ENCODE measurements at places on chromosomes 11 and 22.
A peak's percentile ranks its signal among the peaks of the same experiment; 100 is the strongest.

DNA sequence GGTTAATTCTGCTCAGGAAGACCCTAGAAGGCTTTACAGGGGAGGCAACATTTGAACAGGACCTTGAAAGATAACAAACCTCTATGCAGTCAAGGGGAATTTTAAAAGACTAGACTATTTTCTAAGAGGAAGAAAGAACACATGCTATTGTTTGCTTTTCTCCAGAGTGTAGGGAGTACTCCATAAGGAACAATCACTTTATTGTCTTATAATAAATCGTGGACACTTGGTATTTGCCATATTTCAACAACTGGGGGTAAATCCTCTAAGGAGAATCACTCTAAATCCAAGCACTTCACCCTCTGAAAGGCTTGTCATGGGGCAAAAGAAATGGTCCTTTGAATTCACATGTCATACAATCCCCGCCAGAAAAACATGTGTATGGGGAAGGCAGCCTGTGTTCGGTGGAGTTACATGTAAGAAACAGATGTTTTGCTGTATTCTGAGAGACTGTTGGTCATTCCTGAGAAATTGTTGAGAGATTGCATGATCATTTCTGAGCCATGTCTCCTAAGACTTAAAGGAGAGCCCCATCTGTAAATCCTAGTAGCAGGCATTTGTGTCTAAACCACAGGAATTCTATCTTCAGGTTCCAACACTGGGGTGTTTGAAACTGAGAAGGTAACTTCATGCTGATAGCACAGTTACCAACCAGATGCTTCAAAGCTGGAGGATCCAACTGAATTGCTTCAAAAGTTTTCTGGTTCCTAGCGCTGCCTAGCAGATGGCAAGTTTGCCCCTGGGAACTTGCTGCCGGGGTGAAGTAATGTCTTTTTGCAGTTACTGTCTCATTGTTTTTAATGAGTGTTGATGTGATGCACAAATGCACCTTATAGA is 66.8 kb downstream of the FZD4 start:
- peak; percentile 59 for DNase-seq

DNA sequence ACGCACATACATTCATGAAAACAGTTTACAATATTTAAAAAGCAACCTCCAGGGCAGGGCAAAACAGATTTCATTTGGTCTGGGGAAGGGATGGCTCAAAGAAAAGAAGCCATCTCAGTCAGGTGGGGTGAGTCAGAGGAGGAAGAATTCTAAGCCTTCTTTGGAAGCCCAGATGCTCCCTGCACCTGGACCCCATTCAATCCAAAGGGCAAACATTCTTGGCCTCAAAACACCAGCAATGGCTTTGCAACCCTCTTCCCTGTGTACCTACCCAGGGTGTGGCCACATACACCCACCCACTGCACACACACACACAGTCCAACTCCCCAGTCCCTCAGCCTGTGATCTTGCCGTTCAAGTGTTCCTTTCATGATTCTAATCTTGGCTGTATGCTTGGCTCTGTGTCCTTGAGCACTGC is 2.0 kb downstream of the KCNE3 start:
- DNase-seq: no peak

DNA sequence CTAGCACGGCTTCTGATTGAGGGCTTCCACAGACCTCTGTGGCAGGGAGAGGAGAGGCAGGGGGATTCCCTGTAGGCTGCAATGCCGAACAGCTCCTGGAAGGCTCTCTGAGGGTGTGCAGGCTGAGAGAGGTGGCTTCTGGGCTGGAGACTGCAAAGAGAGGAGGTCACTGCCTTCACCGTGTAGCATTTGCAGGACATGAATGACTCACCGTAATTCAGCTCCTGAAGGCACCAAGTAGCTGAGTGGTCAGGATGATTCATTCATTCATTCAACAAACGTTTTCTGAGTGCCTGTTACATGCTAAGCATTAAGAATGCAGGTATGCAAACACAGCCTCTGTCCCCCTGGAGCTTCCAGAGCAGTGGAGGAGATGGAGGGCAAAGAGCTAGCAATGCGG is 18.0 kb upstream of the EIF3D start:
- no peak for DNase-seq

- DNase-seq: no peak
Observed at GRCh38 chr22:50027639-50028537, 15.3 kb upstream of the IL17REL start.

- DNase-seq: no peak
Observed at GRCh38 chr22:17699696-17700340, 61.3 kb downstream of the BCL2L13 start.

GRCh38 chr11:105862736-105863367 is 159.2 kb downstream of the MSANTD4 start:
- DNase-seq: peak; percentile 30

GRCh38 chr11:86587264-86588193 is 84.9 kb downstream of the ME3 start:
- no peak for DNase-seq

- DNase-seq: peak; percentile 31
Observed at GRCh38 chr22:35458547-35459422, 58.8 kb downstream of the MCM5 start.

- peak; percentile 15 for DNase-seq
Observed at GRCh38 chr11:31870609-31871309, 59.6 kb upstream of the PAX6 start.

DNA sequence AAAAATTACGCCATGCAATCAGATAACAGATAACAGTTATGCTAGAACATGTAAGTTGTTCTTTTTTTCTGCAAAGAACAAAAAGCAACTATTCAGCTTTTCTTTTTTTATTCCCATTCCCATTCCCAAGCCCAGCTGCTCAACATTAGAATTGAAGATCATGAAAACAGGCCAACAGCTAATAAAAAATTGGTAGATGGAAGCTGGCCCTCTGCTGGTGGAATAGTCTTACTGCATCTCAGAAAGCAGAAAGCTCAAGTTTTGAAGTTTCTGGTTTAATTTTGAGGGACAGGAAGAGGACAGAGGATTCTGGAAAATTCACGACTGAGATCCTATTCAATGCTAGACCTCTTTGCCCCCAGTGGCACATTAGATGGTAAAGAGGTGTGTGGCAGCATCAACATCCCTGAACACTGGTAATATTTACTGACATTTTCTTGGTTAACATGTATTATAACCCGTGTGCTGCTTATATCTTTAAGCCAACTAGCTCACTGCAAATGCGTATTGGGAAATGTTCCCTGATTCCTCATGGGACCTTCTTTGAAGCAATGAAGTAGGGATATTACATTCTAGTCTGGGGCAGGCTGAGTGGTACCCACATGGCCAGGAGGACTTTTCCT is 591.2 kb downstream of the OPCML start:
- DNase-seq: no peak

DNA sequence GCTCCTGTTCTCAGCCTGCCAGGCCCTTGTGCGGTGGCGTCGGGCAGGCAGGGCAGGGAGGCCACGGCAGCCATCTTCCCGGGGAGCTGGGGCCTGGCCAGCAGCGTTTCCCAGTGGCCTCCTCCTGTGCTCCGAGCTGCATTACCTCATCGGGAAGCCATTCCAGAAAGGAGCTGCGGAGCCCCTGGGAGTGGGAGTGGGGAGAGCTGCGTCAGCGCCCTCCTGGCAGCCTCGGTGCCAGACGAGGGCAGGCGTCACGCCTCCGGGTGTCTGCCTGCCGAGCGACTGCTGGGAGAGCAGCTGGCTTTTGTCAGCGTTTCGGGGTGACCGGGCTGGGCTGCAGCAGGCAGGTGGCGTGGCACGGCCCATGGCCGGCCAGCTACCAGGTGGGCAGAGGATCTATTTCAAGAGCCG is 30.9 kb upstream of the WNT7B start:
- peak; percentile 60 for DNase-seq

DNA sequence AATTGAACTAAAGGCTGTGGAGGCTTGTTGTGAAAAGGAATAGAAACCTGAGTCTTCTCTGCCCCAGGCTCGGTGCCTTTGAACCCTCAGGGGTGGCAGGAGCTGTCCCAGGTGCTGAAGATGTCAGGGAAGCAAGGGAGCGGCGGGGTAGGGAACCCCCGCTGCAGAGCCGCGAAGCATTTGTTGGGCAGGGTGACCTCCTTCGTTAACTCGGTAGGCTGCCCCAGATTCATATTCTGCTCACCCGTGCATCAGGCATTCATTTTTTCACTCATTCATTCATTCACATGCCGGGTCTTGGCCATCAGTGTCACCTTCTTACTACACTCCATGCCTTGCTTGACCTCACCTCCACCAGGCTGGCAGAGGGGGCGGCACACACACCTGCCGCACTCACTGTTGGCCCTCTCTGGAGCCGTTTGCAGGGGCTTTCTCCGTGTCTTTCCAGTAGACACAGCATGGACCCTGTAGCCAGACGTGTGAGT is 618.9 kb downstream of the BRD1 start:
- no peak for DNase-seq

GRCh38 chr11:100066399-100066798 is 620.7 kb upstream of the ARHGAP42 start:
- peak; percentile 90 for DNase-seq

DNA sequence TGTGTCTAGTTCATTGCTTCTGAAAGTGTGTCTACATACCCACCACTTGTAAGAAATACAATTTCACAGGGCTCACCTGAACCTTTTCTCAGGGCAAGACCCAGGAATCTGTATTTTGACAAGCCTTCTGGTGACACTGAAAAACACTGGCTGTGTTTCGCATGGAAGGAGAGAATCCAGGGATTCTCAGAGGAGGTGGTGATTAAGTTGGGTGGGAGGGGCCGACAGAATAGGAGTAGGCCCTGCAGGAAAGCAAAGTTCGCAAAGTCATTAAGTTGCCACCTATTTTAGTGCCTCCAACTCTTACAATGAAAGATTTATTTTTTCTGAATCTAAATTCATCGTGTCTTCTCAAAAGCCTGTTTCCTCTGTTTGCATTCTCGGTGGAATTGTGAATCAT is 186.8 kb downstream of the FAT3 start:
- DNase-seq: no peak

DNA sequence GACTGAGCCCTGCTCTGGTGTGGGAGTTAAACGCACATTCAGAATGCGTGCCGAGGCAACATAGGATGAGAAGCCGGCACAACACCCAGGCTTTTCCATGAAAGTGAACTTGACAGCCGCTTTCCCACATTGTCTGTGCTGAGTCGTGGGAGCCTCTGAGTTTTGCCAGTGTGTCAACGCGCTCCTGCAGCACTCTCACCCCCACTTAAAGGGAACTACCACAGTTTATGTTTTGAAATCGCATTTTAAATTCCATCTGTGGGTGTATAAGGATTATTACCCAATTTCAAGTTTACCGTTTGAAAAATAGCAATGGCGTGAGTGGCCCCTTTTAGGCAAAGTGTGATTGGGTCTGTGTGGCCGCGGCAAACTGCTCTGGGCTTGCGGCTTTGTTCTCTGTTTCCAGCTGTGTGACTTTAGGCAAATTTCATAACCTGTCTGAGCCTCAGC is 81.5 kb downstream of the FBLN1 start:
- DNase-seq: no peak

DNA sequence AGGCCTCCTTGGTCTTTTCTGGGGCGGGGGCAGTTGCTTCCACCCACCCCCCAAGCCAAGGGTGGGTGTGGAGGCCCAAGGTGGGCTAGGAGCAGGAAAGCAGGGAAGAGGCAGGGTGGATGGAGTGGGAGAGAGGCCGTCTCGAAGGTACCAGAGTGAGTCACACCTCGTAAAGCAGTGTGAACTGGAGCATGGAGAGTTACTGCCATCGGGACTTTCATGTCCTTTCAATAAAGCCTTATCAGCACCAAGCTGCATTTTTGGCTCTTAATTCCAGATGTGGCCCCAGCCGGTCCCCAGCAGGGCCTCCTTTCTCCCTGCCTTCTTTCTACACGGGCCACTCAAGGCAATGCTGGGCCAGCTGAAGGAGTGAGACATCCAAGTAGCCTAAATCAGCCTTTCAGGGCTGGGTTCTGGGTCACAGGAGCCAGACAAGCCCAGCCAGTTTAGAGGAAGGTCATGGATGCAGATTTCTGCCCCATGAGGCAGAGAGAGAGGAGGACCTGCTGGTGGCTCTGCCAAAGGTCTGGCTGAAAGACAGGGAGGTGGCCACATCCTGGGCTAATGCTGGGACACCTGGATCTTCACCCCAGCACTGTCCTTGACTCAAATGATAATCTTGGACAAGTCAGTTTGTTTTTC is 59.0 kb upstream of the CD82 start:
- DNase-seq: no peak

GRCh38 chr11:10931761-10932670 is 74.2 kb upstream of the ZBED5 start:
- DNase-seq: peak; percentile 39

- no peak for DNase-seq
Observed at GRCh38 chr11:128774593-128774992, 80.7 kb downstream of the FLI1 start.

DNA sequence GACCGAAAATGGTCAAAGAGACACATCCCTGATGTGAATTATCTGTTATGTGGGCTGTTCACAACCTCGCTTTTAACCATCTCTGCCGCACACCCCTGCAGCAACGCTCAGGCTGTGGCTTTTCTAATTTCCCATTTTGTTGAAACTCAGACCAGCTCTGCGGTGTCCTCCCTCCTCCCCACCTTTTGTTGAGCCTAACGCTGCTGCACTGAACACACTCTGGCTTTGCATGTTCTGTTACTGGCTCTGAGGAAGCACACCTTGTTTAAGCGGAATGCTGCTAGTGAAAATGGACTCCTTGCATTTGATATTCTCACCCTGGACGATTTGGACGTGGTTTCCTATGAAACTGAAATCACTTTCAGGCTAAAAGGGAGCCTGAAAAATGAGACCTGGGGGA is 198.5 kb upstream of the MTNR1B start:
- no peak for DNase-seq

DNA sequence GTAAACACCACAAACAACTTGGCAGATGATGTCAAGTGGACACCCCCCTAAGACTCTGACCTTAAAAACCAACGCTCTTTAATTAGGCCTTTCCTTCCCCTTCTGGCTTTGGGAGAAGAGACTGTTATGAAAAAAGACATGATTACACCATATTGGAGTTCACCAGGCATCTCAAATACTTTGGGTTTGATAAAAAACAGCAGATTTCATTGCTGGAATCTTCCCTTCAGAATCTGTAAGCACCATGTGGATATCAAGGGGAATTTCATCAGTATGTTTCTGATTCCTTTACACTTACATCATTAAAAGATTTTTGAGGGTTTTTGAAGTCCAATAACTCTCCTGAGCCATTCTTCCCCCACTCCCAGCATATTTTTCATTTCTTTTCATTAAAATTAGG is 85.6 kb downstream of the KIRREL3 start:
- DNase-seq: no peak

- DNase-seq: no peak
Observed at GRCh38 chr11:124788521-124788920, 11.7 kb downstream of the MSANTD2 start.

DNA sequence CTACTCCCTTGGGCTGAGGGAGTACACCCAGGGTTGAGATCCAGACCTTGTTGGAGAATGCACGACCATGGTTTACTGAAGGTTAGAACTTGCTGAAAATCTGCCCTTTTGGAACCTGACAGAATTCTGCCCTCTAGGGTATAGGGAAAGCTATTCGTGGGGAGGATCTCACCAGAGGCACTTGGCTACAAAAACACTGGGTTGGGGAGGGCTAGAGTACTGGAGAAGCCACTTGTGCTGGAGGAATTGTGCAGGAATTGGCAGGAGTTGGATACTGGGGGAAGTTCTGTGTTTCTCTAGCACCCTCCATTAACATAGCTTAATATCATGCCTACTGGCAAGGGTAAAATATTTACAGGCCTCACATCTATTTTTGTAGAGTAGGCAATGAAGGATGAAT is 55.8 kb downstream of the PPME1 start:
- DNase-seq: no peak

- no peak for DNase-seq
Observed at GRCh38 chr11:541433-541885, 4.1 kb downstream of the LRRC56 start.

- no peak for DNase-seq
Observed at GRCh38 chr11:8719721-8720120, 37.1 kb downstream of the RPL27A start.

- no peak for DNase-seq
Observed at GRCh38 chr11:129590753-129591475, 215.3 kb downstream of the BARX2 start.

Data from NCI-H2171 treated with DMSO at 0.1 percent for 48 hours (cell line).